ENCODE measurements at places on chromosomes 12 and 14.

GRCh38 chr12:3752096-3752709, 706 bp downstream of the CRACR2A start:
- DNase-seq, result peak; percentile 87

DNA sequence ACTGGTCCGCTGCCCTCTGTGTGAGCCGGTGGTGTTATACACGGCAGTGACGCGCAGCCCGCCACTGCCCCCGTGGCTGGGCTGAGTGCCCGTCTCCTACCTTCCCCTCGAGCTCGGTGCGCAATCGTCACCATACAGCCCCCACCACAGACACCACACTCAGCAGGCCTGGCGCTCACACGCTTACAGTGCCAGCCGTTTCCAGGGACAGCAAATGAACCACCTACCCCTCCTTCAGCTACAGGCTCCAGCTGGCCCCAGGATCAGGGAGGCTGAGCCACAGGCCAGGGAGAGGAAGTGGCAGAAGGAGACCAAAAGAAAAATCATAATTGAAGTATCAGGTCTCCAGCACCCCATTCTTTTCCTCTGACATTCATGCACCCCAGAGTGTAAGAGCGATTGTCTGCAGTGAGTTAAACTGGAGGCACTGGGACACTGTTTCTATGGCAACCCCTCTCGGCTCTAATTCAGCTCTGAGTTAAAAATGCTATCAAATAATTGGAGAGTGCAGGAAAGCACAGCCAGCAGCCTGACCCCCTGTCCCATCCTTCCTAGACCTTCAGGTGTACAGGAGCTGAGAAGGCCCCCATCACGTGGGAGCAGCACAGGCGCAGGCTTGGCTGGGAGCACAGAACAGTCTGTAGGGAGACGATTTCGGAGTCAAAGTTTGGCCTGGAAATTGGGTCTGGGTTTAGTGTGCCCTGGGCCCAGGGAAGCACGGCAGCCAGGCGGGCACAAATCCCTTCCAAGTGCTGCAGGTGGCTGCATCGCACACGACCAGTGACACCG, 18.0 kb downstream of the LRTM2 start:
- DNase-seq, result no peak

DNA sequence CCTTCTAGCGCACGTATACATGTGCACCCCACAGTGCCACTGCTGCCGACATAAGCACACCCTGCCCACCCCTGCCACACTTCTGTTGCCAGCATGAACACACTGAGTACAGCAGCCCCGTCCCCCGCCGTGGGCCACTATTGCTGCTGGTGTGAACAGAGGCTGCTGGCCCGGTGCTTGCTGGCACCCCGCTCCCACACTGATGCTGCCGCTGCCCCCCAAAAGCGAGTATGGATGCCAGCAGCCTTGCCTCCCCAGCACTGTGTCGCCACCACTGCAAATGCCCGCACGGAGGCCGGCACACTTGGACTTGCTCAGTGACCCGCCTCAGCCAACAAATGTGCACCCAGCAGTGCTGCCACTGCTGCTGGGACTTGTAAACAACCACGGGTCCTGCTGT, 872.4 kb upstream of the ATXN7L3B start:
- no peak for DNase-seq

GRCh38 chr12:130158754-130159059, 3.6 kb upstream of the FZD10 start:
- no peak for DNase-seq

GRCh38 chr12:107042801-107043200, 50.5 kb downstream of the CRY1 start:
- no peak for DNase-seq

DNA sequence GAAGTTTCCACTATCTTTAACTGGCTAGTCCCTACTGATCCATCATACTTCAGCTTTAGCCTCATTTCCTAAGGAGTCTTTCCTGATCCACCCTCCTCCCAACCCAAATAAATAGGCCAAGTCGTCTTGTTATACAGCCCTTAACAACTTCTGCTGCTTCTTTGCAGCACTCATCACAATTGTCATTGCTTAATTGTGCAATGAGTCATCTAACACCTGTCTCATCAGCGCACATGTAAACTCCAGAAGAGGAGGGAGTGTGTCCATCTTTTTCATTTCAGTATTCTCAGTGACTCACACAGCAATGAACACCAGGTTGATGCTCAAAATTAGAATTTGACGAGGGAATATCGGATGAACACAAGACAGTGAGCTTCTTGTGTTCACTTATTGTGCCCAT, 87.3 kb downstream of the SUDS3 start:
- DNase-seq, result no peak

- DNase-seq, result no peak
Measured at GRCh38 chr12:21190016-21190415, 59.0 kb downstream of the SLCO1B1 start.

DNA sequence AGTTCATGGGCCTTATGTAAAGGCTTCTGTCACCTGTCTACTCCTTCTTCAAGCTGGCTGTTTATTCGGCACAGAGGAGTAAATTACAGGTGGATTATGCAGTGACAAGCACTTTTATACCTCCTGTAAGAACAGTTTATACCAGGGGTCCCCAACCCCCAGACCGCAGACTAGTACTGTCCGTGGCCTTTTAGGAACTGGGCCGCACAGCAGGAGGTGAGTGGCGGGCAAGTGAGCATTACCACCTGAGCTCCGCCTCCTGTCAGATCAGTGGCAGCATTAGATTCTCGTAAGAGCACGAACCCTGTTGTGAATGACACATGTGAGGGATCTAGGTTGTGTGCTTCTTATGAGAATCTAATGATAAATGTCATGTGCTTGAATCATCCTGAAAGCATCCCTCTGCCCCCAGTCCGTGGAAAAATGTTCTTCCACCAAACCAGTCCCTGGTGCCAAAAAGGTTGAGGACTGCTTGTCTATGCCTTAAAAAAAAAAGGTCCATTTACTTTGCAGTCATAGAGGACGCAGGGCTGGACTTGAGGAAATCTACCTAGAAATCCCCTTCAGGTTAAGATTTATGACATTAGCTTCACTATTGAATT, 78.8 kb downstream of the ETV6 start:
- DNase-seq, result no peak

- DNase-seq, result no peak
Measured at GRCh38 chr12:105921872-105922669, 216.7 kb downstream of the NUAK1 start.

Data from GM10248 (cell line).